ENCODE measurements at places on chromosomes 7 and 10. TPM values are rescaled to one million over a fixed set of nuclear protein-coding genes. Genes with fewer than 3 reads are reported as not detected.

FUOM gene
- total RNA-seq = 12.6 TPM

SEPHS1 gene
- 36.3 TPM for total RNA-seq

CLEC5A gene
- total RNA-seq = not detected

FGFR2 gene
- total RNA-seq = not detected

EGR2 gene
- total RNA-seq = 5.1 TPM

WDR11 gene
- total RNA-seq = 34.9 TPM

VAX1 gene
- not detected for total RNA-seq

IFIT2 gene
- total RNA-seq = 4.7 TPM

Data from pericardium fibroblast (primary cell).